AG08396 (cell line): ENCODE measurements at places on chromosomes 12 and 14.
A peak's percentile ranks its signal among the peaks of the same experiment; 100 is the strongest.

GRCh38 chr12:109359131-109359690, 11.5 kb downstream of the MYO1H start:
- DNase-seq = no peak

DNA sequence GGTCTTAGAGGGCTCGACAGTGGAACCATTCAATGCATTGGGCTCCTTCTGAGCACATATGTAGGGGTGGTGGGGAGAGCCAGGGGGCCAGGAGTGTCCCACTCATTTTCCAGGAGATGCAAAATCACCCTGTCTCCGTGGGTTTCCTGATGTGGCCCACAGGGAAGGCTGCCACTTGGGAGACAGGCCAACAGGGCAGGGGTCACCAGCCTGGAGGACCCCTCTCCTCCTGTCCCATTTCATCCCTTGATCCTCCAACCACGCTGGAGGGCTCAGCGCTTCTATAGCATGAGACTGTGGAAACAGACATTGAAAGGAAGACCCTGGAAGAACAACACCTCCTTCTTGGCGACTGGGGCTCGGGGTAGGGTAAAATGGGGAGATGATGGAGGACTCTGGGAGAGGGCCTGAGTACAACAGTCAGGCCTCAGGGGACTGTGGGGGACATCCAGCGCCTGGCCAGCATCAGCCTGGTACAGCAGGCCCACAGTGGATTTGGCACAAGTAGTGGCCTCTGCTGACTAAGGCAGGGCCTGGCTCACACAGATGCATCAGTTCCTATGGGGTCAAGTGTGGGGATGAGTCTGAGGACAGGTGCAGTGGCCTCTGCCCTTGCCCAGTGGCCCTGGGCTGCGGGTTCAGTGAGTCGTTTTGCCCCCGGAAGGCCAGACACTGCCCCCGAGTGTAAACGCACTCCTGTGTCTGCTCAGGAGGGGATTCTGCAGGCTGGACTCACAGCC, 68.0 kb downstream of the PRIMA1 start:
- DNase-seq = no peak

GRCh38 chr14:55976219-55976618, 142.0 kb upstream of the PELI2 start:
- no peak for DNase-seq

DNA sequence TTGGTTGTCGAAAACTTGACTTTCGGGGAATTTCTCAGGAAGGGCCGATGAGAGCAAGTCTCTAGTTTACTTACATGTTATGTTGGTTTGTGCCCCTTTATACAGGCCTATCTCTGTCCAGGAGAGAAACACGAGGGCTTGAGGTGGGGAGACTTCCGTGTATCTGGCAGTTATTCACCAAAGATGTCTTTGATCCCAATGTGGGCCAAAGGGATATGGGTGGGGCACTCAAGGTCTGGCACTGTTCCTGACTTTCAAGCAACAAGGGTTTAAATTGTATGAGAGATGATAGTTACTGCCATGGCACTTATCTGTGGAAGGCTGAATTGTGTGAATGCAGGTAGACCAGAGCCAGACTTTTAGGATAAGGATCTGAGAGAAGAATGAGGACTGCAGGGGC, 137.2 kb upstream of the DHRS4 start:
- DNase-seq = no peak

- no peak for DNase-seq
Measured at GRCh38 chr12:89845767-89846166, 137.1 kb upstream of the ATP2B1 start.

DNA sequence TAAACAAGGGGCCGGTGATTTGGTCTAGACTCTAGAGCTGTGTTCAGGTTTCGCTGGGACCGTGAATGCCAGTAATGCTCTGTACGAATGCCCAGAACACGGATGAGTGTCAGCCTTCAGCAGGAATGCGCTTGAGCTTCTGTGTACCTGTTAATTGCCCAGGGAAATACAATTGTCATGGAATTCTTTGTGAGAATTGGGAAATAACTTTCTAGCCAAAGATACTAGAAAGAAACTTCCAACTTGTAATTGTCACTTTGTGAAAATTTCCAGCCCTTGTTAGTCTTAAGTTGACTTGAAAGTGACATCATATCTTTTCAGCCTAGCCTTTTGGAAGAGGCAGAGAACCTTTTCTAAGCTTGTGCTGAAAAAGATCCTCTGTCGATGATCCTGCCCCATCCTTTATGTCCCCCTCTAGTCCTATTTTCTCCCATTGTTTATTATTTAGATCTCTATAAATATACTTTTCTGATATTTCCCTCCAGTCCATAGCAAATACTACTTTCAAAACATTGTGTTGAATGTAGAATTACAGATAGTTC, 2.7 kb downstream of the CHST11 start:
- no peak for DNase-seq

- no peak for DNase-seq
Measured at GRCh38 chr14:80538633-80539375, 327.5 kb upstream of the DIO2 start.

DNA sequence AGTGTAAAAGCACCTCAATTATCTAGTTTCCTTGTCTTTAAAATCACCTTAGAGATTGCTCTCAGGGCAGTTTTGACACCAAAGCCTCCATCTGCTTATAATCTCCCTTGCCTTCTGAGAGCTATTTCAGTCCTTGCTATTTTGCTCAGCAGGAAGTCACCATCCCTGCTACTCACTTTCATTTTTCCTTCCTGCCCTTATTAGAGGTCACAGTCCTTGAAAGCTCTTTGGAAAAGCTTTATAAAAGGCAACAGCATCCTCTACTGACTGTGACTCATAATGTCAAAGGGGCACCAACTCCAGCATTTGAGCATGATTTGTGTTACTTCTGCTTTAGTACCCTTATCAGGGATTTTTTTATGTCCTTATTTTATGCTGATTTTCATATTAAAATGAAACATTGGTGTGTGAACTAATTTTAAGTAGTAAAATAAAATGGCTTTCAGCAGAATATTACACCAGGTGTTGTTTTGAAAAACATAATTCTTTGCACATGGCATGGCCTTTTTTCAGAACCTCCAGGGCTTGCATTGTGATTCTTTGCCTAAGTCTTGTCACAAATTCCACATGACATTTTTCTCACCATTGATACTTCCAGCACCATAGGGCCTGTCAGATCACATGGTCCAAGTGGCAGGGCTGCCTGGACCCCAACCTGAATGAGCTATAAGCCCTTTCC, 213.0 kb downstream of the ADAMTS20 start:
- DNase-seq = peak; percentile 54

- no peak for DNase-seq
Measured at GRCh38 chr12:56931474-56931978, 2.7 kb downstream of the SDR9C7 start.

DNA sequence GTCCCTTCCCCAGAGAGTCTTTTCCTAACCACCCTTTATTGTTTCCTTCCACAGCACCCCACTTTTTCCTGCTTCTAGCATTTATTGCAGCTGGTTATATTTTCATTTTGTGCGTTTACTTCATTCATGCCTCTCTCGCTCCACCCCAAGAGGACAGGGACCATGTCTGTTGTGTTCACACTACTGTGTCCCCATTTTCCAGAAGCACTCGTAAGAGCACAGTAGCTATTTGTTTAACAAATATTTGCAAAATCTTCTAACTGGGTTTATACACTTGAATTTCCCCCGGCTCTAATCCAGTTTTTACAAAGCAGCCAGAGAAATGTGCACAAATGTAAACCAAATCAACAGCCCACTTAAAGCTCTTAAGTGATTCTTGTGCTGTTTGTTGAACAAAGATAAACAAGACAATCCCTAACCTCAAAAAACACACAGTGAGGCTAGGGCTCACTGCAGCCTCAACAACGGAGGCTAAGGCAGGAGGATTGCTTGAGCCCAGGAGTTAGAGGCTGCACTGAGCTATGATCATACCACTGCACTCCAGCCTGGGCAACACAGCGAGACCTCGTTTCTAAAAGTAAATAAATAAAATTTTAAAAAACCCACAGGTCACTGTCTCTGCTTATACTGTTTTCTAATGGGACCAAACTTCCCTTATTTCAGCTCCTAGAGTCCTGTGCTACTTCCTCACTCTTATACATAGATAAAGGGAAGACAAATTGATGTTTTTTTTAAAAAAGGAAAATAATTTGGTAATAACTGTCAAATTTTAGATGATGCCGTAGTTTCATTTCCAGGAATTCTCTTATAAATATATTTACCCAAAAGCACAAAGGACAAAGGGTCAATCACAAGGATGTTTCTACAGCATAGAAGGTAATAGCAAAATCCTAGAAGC, 6.6 kb upstream of the ABCD4 start:
- no peak for DNase-seq

DNA sequence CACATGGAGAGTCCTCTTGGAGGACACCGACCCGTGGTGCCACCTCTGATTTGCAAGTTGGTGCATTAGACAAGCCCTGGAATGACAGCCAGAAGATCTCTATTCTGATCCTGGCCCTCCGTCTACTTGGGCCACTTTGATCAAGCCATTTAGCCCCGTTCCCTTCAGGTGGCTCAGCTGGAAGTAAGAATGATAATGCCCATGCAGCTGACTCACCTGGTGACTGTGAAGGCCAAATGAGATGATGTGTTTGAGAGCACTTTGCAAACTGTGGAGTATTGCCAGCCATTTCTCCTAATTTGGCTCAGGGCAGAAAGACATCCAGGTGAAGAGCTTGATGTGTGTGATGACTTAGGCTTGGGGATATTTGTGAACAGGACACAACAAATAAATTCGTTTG, 165.9 kb downstream of the ETV6 start:
- no peak for DNase-seq

DNA sequence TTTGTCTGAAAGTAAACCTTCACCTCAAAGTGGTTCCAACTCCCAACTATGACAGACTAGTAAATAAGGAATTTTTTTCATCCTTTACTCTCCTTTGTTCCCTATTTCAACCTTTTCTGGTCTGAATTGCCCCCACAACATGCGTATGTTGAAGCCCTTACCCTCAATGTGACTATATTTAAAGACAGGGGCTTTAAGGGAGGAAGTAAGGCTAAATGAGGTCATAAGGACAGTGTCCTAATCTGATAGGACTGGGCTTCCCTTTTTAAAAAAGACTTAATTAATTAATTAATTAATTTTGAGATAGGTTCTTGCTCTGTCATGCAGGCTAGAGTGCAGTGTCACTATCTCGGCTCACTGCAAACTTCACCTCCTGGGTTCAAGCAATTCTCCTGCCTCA, 86.3 kb downstream of the VCPKMT start:
- no peak for DNase-seq

DNA sequence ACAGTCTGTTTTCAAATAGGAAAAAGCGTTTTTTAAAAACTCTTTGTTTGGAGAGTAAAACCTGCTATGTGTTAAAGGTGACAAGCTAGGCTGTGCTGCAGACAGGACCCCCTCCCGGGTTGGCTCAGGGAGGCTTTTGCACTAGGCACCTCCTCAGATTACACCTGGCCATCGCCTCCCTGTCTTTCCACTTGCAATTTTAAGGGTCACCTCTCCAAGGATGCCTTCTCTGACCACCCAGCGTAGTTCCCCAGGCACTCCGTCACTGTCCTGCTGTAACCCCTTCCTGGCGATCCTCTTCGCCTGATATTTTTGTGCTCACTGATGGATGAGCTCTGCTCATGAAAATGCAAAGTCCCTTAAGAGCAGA, 80.7 kb downstream of the NTF3 start:
- no peak for DNase-seq

GRCh38 chr14:77084985-77085384, 13.1 kb upstream of the CIPC start:
- no peak for DNase-seq

DNA sequence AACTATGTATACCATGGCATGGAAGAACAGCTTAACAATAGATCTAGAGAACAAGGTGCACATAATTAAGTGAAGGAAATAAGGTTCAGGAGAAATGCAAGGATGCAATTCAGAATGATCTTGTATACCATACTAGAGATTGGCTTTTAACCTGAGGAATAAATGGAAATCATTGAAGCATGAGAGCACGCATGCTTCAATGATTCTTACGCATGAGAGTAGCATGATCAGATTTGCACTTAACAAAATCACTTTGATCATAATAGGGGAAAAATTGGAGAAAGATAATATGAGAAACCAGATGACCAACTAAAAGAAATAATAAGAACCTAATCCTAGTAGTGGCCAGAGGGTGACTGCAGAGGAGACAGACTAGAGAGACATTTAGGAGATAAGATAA, 133.3 kb upstream of the FSCB start:
- DNase-seq = no peak

DNA sequence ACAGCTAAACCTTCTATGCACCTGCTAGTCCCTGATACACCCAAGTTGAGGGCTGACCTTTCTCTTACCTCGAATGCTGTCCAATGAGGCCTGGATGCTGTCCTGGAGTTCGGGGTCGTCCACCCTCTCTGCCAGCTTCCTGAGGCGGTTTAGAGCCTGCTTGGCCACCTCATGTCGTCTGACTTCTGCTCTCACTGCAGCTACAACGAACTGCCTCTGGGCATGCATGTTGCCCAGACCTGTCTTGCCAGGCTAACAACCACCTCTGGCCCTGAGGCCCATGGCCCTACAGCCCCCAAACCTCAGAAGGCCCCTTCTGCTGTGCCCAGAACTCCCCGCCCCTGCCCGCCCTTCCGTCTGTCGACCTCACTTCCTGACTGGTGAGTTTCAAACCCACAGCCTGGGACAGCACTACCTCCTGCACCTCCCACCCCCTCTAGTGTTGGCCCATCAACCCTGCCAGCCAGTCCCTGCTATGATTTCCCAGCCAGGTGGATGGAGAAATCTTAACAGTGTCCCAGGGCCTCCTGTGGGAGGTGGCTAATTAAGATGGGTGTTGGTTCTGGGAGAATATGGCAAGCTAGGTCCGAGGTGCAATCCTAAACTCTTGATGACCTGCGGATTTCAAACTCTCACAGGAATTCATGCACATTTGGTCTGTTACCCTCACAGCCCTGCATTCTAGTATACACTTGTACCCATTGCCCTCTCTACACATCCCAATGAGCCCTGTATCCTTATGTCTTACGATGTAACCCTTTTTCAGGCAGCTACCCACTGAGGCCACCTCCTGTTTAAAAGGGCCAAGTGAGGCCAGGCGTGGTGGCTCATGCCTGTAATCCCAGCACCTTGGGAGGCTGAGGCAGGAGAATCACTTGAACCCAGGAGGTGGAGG, 2.7 kb upstream of the TSPAN31 start:
- DNase-seq = no peak

- peak; percentile 32 for DNase-seq
Measured at GRCh38 chr12:93191956-93192355, 185.8 kb upstream of the NUDT4 start.

DNA sequence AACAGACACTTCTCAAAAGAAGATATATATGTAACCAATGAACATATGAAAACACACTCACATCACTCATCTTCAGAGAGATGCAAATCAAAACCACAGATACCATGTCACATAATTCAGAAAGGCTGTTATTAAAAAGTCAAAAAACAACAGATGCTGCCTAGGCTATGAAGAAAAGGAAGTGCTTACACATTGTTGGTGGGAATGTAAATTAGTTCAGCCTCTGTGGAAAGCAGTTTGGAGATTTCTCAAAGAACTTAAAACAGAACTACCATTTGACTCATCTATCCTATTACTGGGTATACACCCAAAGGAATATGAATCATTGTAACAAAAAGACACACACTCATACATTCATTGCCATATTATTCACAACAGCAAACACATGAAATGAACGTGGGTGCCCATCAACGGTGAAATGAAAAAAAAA, 35.1 kb downstream of the EIF2S3B start:
- no peak for DNase-seq

GRCh38 chr12:120376009-120376408, 7.0 kb upstream of the MSI1 start:
- no peak for DNase-seq
